Activated CD4-positive, alpha-beta T cell treated with anti-CD3 and anti-CD28 coated beads, Interleukin-2, amount 50 U/mL, for 24 hours (primary cell): ENCODE measurements at places on chromosomes 5 and 9.

GRCh38 chr9:2134391-2134790 lies 119.2 kb downstream of the SMARCA2 start:
- no peak for DNase-seq

DNA sequence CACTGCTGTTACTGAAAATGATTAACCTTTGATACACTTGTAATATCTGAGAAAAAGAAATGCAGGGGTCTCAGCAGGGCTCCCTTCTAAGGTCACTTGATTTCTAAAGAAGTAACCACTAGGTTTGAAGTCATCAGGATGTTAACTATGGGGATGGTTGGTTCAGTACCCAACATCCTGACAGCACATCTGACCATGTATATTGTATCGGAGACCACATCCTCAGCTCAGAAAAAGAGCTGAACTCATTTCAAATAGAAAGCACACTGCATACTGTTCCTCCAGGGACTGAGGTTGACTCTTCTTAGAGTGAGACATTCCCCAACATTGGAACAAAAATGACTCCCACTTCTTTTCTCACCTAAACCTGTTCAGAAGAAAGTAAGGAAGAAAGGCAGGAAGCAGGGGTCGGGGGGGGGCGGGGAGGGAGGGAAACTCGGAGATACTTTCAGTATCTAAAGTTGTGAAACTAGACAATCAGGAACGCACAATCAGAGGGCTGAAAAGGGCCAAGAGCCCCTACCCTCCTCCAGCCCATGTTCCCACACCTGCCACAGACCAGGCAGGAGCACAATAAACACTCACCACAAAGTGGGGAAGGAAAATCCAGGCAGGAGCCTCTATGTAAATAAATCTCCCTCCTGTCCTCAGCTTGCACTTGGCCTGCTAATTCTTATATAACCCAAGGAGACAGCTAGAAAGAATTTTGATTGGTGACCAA lies 730 bp upstream of the GZMA start:
- DNase-seq = no peak

- DNase-seq = no peak
Measured at GRCh38 chr9:91711755-91712601, 238.1 kb downstream of the ROR2 start.

GRCh38 chr5:81007637-81008027 lies 47.5 kb downstream of the RASGRF2 start:
- DNase-seq = peak; percentile 27

GRCh38 chr5:40405996-40406740 lies 273.5 kb upstream of the PTGER4 start:
- no peak for DNase-seq

GRCh38 chr5:78778538-78778937 lies 130.0 kb upstream of the LHFPL2 start:
- no peak for DNase-seq

- DNase-seq = no peak
Measured at GRCh38 chr9:88947581-88948573, 43.4 kb upstream of the S1PR3 start.

DNA sequence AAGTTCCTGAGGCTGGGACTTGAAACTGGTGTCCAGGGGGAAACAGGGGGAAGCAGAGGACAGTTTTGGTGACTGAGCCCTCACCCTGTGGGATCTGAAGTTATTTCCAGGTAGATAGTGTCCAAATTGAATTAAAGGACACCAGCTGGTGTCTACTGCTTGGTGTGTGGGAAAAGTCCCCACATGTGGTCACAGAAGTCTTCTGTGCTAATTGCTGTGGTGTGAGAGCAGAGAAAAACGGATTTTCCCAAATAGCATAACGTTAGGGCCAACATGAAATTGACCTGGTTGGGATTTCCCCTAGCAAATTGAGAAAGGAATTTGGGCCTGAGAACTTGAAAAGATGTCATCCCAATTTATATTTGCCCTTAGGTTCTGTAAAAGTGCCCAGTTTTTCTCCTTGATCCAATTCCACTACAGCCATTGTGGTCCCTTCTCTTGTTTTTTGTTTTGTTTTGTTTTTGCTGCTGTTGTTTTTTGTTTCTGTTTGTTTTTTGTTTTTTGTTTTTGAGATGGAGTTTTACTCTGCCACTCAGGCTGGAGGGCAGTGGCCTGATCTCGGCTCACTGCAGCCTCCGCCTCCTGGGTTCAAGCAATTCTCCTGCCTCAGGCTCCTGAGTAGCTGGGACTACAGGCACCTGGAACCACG lies 5.6 kb upstream of the STARD4 start:
- DNase-seq = no peak

- no peak for DNase-seq
Measured at GRCh38 chr5:19496056-19496455, 491.9 kb downstream of the CDH18 start.

DNA sequence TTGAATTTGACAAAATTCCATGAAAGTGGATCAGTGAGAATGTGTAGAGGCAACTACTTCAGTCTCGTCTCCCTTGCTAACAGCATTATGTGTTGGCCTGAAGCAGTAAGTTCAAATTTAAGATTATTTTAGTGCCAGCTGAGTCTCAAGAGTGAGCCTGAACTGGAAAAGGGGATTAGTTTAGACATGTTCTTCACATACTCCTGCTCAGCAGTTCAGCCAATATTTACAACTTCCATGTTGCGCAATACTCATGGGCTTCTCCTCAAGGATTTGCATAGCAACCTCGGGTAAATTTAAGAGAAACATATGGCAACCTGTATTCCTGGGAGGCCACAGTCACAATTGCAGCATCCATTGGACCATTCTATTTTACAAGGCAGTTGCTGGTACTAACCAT lies 553.8 kb downstream of the PTPRD start:
- DNase-seq = no peak

DNA sequence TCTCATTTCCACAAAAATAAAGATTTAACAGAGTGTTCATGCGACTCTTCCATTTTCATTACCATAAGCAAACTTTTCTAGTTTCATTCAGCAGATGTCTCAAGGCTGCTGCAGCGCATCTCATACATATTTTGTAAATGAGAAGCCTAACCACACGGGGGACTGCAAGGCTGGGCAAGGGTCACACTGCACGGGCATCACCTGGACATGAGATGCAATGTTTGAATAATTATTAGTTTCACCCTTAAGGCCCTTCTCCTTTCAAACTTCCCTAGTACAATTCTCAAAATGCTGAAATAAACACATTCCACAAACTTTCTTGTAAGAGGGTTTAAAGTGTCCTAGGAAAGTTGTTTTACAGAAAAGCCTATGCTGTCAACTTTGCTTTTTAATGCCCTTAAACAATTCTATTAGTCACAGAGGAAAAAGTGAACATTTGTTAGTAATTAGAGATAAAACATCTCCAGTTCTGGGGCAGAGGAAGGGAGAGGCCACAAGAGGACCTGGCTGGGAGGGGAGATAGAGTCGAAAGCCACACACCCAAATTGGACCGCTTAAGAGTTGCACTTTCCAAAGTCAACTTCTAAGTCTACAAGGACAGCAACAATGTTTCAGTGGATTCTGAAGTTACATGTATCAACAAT lies 1.3 kb downstream of the DENND1A start:
- no peak for DNase-seq

DNA sequence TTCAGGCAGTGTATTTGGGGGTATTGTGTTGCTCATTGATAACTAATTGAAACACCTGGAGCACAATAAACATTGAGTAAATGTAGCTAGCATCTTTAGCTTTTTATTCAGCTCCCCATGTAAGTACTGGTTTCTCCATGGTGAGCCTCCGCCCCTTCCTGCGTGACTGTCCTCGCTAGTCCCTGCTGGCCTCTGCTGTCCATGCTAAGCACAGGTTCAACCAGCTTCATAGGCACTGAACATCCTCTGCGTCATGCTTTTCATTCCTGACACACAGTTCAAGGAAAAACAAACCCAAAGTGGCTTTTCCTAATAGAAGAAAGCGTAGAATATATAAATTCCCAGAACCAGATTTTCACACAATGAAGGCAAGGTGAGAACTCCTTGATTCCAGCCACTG lies 27.3 kb upstream of the DAP start:
- DNase-seq = no peak

DNA sequence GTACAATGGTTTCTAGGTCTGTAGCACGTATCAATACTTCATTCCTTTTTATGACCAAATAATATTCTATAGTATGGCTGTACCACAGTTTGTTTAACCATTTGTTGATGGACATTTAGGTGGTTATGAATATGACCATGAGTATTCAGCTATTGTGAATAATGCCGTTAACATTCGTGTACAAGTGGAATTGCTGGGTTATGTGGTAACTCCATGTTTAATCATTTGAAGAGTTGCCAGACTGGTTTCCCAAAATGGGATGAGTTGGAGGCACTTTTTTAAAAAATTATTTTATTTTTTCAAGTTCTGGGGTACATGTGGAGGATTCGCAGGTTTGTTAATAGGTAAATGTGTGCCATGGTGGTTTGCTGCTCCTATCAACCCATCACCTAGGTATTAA lies 4.6 kb downstream of the SNX2 start:
- DNase-seq = no peak

- DNase-seq = no peak
Measured at GRCh38 chr9:1404940-1405339, 354.8 kb downstream of the DMRT2 start.

DNA sequence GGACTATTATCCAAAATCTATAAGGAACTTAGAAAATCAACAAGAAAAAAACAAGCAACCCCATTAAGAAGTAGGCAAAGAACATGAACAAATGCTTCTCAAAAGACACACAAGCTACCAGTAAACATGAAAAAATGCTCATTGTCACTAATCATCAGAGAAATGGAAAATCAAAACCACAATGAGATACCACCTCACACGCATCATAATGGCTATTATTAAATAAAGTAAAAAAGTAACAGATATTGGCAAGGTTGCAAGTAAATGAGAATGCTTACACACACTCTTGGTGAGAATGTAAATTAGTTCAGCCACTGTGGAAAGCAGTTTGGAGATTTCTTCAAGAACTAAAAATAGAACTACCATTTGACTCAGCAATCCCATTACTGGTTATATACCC lies 167.0 kb upstream of the DMRTA1 start:
- DNase-seq = no peak

DNA sequence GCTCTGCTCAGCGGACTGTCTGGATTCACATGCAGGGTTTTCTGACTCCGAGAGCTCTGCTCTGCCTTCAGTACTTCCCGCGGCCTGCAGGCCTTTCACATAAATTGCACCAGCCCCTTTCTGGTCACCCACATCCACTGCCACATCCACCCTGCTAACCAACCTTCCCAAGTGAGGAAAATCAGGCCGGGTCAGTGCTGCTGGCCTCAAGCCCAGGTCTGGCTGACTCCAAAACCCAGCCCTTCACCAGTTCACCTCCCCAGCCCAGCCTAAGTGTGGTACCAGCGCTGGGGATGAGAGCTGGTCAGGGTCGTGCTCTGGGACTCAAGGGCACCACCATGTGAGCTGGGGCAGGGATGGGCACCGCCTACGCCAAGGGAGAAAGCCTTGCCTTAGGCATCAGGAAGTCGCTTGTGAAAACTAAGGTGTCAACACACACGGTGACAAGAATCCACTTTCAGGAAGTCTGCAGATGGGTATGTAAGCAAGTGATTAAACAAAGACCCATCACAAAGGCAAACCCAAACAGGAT lies 12.3 kb downstream of the LMAN2 start:
- DNase-seq = no peak

- no peak for DNase-seq
Measured at GRCh38 chr5:70440-70839, 21.5 kb upstream of the PLEKHG4B start.

GRCh38 chr5:52920929-52921328 lies 68.2 kb upstream of the ITGA2 start:
- no peak for DNase-seq

GRCh38 chr5:171850324-171850947 lies 64.8 kb downstream of the SMIM23 start:
- no peak for DNase-seq

- no peak for DNase-seq
Measured at GRCh38 chr5:146111409-146111808, 6.0 kb upstream of the PLAC8L1 start.

GRCh38 chr9:94697972-94698581 lies 28.4 kb upstream of the AOPEP start:
- DNase-seq = no peak

DNA sequence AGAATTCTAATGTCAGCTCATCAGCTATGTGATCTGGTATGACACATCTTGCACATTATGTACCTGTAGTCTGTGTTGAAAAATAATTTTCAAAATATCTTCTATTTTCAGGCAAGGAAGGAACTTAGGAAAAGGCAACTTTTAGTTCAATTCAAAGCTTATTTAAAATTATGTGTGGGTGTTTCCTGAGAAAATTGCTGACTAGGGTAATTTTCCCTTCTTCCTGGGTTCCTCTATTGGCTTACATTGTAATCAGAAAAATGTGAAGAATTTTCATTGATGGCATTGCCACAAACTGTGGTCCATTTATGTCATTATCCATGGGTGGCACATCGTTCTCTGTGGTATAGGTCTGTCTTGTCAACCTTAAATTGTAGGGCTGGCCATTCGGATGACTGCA lies 328.7 kb upstream of the SGCD start:
- no peak for DNase-seq

DNA sequence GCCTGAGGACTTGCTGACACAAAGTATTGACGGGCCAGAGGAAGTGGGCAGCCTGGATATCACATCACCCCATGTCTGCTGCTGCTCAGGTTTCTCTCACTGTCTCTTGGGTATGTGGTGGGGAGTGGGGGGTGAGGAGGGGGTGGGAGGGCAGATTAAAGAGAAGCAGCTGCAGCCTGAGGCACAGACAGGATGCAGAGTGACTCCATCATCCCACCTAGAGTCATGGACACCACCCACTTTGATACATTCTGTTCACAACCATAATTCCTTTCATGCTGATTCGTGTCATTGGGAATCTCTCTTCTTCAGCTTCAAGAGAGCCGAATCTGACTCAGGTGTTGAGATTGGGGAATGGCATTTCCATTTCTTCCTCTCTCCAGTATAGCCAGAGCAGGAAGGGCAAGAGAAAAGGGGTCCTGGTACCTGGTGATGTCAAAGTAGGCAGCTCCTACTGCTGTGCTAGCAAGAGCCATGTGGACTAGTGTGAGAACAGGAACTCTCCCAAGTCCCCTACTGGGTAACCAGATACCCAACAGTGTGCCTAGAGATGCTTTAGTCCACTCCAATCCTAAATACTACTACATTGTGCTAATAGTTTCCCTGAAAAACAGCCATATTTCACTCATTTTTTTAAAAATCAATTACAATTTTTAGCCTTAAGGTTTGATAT lies 22.4 kb downstream of the GRAMD2B start:
- DNase-seq = no peak

GRCh38 chr9:115135821-115136778 lies 18.1 kb upstream of the TNC start:
- DNase-seq = no peak

- no peak for DNase-seq
Measured at GRCh38 chr9:29183971-29184370, 1610.7 kb upstream of the C9orf72 start.

GRCh38 chr5:117461966-117462365 lies 887.3 kb upstream of the SEMA6A start:
- DNase-seq = no peak
